ENCODE measurements at places on chromosomes 7 and 10.

DNA sequence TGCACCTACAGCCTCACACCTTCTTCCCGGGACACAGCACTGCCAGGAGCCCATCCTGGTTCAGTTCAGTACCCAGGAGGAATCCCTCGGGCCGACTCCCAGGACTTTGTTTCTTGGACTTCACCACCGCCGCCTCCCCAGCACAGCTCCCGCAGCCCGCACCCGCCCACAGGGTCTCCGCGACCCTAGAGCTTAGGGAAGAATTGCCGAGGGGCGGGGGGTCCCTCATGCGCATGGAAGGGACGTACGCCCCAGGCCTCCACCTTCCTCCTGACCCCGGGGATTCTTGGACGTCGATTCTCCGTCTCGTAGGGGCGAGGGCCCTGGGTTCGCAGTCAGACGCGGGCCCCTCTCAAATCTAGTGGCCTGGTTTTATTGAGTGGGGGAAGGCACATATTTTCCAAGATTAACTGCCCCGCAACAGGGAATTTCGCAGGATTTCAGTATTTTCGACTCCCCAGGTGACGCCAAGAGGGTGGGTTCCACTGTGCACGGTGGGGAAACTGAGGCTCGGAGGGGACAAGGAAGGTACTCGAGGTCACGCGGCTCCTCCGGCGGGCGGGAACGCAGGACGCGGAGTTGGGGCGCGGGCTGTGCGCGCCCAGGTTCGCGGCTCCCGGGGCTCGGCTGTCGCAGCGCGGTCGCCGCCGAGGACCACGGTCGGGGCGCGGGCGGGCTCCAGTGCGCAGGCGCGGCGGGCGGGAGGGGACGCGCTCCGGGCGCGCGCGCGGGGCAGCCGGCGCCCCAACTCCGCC is at the start of gene ADCY1:
Gene ADCY1 (plus strand): TSS at position 708 of the 755 bp plus-strand sequence. CDS start 176 bp downstream, outside the sequence.
- DNase-seq = no peak

GRCh38 chr7:1220977-1221745 is 11.5 kb upstream of the UNCX start:
- no peak for DNase-seq

DNA sequence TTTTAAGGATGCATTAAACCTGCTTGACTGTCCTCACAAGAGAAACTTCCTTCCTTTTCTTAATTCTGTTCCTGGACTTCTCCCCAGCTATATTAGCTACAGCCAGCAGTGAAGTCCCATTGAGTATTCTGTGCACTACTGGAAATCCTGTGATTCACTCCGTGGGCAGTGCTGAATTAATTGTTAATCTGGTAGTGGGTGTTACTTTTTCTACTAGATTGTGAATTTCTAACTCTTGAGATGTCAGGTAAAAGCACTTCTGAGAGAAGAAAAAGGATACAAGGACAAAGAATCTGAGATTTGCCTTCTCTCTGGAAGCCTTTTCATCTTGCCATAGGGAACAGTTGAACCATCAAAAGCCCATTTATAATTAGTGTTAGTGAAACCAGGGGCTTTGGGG is 33.9 kb downstream of the CYCS start:
- no peak for DNase-seq

DNA sequence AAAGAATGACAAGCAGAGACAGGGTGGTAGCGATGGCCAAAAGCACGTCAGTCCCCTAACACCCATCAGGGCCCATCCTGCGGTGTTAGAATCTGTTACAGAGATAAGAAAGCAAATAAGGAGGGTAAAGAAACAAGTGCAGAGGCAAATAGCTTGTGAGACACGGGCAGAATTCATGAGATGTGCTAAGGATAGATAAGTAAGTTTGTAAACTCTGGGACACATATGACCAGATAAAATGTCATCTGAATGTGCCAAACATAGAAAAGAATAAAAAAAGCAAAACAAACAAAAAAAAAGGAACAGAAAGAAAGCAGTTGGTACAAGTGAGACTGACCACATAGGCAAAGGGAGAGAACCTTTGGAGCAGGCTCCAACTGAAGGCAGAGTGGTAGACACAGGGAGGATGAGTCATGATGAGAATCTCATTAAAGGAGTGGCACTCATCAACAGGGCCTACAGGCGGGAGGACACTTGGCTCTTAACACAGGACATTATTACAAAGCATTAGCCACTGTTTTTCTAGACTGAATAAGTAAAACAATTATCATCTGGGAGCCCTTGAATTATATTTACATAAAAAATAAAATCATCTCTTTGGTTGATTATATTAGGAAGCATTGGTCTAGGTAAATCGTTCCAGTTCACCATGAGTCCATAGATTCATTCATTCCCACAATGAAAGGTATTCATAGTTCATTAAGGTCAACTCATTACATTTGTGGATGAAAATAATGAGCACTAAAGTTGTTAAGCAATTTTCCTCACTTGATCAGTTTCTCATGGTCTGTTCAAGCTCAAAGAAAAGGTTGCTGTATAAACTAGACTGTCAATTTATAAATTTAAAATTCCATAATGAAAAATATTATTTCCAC is 21.5 kb upstream of the EPHB6 start:
- no peak for DNase-seq

DNA sequence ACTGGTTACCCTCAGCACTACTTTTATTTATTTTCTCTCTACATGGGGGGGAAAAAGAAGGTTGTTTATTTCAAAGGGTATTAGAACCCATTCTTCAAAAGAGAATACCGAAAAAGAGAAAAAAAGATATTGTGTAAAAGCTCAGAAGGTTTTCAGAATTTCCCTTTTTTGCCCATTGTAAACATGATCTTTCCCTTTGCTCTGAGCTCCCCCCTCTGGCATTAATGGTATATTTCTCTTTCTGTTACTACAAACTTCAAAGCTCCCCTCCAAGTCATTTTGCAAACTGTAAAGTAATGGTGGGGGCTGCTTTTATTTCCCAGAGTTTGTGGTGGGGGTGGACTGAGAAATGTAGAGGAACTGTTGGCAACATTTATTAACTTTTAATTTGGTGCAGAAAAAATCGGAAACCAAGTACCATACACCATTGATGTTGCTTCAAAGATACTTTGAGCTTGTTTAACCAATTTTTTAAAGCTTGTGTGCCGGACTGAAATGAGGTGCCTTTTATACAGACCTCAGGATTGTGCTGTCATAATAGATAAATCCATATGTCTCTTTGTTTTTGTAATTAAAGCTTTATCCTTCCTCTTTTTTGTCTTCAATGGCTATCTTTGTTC is 181.5 kb downstream of the EXOC4 start:
- peak; percentile 63 for DNase-seq

DNA sequence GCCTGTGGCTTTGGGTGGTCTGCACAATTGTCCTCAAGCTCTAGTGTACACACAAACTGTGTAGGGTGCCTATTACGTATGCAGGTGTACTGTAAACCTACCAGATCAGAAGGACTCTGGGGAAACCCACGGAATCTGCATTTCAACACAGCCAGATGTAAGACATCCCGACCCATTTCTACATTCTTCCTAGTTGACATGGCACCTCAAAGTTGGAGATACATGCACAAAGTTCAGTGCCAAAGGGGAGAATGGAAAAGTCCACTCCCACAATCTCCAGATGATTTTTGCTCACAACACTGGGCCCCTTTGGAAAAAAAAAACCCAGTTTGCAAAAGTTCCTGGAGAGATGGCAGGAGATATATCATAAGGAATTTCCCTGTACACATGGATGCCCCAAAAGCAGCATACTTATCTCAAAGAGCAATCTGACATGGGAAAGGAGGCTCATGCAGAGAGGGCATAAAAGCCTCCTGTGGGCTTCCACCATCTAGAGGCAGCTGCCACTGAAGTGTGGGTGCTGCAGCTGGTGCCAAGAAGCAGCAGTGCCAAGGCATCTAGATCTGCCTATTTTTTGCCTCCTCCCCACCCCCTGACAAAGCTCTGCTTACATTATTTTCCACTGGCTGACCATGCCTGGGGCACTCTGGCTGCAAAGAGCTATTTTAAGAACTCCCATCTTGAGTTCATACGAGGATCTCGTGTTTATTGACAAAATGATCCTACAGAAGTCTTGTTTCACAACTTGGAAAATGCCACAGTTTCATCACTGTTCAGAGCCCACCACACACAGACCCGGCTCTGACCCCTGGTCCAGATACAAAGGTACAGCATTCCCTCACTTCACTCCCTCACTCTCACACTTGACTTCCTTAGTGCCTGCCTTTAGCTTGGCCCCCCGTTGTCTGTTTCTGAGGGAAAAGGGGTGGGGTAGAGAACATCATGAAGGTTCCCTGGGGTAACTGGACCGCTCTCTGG is 12.9 kb downstream of the TECTB start:
- no peak for DNase-seq

DNA sequence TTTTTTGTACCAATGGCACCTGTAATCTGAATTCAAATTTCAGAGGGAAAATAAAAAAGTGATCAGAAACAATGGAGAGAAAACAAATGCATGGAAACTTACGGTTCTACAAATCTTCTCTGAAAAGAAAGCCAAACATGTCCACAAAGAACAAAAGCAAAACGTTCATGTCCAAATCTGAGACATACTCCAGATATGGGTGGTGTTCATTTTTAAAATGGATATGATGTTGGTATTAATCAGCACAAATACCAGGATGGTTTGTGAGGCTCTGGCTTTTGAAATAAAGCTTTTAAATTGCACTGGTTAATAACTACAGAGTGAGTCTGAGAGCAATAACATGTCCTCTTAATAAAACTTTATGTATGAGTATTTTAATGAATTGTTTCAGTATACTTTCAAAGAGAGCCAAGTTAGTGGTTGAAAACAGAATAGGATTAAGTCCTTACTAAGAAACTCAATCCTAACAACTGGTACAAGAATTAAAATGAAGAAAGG is 366.4 kb downstream of the INHBA start:
- DNase-seq = no peak

GRCh38 chr10:124740369-124741280 is 3.6 kb downstream of the FAM53B start:
- DNase-seq = peak; percentile 61

DNA sequence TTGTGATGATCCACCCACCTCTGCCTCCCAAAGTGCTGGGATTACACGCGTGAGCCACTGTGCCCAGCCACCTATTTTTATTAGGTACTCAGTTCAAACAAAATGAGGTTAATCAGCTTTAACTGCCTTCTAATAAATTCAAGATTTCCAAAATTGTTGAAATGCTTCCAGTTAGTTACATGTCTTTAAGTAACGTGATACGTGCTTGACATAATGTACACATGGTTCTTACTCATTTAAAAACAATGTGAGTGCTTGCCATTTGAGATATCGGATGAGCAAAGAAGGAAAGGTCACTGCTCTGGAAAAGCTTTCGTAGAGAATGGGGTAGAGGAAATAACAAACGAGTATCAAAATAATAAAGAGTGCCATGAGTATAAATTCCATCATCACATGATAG is 83.6 kb downstream of the KMT2E start:
- no peak for DNase-seq

GRCh38 chr7:74284781-74285259 is 4.4 kb upstream of the CLIP2 start:
- DNase-seq = no peak

GRCh38 chr7:2369139-2369538 is 14.5 kb downstream of the EIF3B start:
- no peak for DNase-seq

- no peak for DNase-seq
Observed at GRCh38 chr7:133771788-133772419, 355.2 kb upstream of the LRGUK start.

- no peak for DNase-seq
Observed at GRCh38 chr7:81680120-81680519, 89.7 kb downstream of the HGF start.

GRCh38 chr7:92608380-92609322 is 18.5 kb upstream of the FAM133B start:
- DNase-seq = no peak

DNA sequence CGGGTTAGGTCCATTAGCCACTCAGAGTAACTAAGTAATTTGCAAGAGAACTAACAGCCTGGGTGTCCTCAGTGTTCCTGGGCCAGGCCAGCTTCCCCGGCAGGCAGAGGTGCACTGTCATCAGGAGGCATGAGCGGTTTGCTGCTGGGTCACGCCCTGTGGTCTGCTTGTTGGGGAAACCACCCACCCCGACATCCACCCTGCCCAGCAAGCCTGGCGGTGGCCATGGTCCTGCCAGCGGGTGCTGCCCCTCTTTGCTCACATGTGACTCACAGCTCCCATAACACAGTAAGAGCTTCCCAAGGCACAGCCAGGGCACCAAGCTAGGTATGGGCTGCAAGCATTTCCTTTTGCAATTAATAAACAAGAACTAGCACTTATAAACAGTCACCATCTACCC is 75.9 kb downstream of the RGS10 start:
- DNase-seq = no peak

DNA sequence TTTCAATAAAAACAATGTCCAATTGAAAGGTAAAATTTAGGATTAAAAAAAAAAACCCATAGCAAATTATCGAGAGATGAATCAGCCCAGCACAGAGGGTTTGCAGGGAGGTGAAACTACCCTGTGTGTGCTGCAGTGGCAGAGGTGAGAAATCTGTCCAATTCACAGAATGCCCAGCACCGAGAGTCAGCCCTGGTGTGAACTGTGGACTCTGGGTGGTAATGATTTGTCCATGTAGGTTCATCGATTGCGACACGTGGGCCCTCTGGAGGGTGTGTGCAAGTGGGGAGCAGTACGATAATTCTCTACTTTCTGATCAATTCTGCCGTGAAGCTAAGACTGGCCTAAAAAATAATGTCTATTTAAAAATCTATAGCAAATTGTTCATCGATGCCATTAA is 94.5 kb upstream of the PFKP start:
- DNase-seq = no peak

DNA sequence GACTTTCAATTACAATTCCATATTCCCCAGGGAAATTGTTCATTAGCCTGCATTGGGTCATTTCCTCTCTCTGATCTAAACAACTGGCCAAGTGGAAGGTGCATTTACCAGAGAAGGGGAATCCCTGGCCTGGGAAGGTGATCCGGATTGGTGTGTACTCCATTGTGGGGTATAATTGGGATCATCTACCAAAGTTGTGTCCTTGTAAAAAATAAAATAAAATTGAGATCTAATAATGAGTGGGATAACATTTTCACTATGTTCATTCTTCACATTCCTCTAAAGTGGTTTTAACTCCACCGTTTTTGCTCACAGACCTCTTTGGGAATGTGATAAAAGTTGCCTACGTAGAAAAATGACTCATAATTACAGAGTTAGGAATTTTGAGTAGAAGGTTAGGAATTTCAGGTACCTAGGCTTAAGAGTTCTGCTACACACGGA is 22.8 kb downstream of the ARL5B start:
- no peak for DNase-seq

GRCh38 chr10:49397036-49397999 is 1.4 kb upstream of the DRGX start:
- DNase-seq = no peak

DNA sequence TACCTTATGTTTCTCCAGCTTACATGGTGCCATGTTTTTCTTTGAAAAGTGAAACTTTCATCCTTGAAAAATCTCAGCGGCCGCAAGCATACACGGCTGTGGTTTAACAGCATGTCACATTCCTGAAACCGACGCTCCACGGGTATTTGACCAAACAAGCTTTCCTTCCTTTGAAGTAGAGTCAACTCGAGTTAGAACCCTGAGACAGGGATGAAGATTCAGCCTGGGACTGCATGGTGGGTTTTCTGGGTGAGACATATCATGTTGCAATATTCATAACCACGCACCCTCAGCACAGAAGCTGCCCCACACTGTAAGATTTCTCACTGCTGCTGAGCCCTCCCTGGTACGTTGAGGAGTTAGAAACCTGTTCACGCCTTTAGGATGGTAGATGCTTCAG is 8.1 kb downstream of the CYP26A1 start:
- no peak for DNase-seq
